Hematopoietic multipotent progenitor cell treated with erythropoietin and hydrocortisone succinate and interleukin-3 and kit ligand, for 4 days (in vitro differentiated cells): ENCODE measurements at places on chromosomes 6 and 20.

DNA sequence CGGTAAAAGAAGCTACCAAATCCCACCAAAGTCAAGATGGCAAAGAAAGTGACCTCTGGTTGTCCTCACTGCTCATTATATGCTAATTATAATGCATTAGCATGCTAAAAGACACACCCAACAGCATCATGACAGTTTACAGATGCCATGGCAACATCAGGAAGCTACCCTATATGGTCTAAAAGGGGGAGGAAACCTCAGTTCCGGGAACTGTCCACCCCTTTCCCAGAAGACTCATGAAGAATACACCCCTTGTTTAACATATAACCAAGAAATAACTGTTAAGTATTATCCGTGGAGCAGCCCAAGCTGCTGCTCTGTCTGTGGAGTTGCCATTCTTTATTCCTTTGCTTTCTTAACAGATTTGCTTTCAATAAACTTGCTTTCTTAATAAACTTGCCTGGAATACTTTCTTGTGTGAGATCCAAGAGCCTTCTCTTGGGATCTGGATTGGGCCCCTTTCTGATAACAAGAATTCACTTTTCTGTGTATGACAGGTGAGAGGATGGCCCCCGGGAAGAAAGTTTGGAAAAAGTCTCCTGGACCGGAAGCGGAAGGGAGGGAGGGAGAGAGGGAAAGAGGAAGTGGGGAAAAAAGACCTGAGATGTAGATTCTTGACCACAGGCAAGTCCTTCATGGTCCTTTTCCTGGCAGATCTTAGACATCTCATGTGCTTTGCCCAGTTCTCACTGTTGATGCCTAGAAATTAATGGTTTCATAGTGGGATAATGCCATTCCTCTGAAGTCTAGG is 146.7 kb upstream of the ID4 start:
- DNase-seq: no peak

DNA sequence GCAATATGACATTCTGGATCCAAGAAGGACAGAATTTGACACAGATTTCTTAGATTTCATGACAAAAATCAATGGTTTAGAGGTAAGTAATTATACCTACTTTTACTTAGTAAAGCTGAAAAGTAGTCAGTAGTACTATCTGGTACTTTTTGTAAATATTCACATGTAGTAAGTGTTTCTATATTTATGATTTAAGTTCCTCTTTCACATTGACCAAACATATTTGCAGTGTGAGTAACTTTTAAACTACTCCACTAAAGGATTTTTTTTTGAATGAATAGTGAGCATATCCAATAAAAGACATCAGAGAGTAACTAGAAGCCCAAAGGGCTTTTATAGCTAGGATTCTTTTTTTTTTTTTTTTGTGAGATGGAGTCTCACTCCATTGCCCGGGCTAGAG is 60.8 kb downstream of the DNAH8 start:
- DNase-seq: no peak

DNA sequence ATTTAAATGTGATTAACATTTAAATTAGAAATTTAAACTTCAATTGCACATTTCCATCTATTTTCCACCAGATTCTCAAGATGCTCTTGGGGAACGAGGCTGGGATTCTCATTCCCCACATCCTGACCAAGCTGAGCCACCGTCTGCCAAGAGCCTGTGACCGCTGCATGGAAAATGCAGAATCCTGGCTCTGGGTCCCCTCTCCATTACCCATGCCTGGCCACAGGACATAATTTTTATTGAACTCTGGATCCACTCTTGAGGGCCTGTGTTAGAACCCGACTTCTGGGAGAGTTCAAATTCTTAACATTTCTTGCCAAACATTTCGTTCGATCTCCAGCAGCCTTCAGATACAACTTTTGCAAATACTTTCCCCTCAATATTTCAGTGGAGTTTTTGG is 201.6 kb upstream of the SNX9 start:
- DNase-seq: no peak

DNA sequence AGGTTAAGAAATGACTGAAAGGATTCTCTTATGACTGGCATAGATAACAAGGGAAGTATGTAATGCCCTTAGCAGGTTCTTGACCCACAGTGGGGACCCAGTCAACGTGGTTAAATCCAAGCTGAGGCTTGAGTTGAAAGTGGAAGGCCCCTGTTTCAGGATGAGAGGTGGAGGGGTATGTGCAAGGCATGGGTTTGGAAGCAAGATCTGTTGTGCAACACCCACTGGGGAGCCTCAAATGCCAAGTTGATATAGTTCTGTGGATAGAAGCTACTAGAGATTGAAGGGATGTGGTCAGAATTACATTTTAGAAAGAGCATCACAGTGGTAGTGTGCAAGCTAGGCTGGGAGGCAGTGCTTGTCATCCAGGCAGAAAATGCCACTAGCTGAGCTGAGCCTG is 5.1 kb downstream of the PABPC1L start:
- DNase-seq: no peak

DNA sequence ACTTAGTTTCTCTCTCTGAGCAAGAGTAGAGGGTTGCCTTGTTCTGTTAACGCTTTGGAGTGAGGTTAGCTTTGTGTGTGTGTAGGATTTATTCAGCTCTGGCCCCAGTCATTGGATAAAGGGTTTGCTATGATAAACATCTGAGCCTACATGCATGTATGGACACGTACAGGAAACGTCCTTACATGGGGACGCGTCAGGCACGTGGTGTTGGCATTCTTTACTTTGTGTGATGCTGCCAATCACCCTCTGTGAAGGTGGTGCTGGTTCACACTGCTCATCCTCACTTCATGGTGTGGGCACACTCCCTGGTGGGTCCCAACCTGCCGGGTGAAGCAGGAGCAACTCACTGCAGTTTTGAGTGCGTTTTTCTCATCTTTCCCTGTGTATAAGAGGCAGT is 53.4 kb upstream of the CD93 start:
- no peak for DNase-seq

- no peak for DNase-seq
Observed at GRCh38 chr20:1185316-1185741, 548 bp upstream of the TMEM74B start.

DNA sequence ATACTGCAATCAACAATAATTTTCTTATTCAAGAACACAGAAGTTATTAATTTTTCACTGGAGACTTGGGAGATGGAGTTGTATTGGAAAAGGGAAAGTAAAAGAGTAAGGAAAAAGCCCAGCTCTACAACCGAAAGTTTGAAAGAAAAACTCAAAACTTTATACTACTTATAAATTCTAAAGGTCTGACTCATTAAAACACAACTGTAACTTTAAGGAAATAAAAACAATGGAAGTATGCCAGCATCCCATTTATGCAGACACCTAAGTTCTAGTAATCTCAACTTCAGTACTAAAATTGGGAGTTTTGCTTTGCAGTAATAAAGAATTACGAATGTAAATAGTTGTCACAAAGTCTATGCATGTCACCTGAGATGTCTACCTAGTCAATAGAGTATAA is 80.6 kb downstream of the IRAK1BP1 start:
- no peak for DNase-seq

GRCh38 chr6:160112628-160113299 is 8.9 kb upstream of the SLC22A1 start:
- no peak for DNase-seq

- no peak for DNase-seq
Observed at GRCh38 chr6:75503291-75503690, 9.7 kb upstream of the FILIP1 start.

GRCh38 chr6:158284876-158285655 is 27.2 kb upstream of the TULP4 start:
- DNase-seq: no peak

- peak; percentile 56 for DNase-seq
Observed at GRCh38 chr6:118864341-118865099, 29.4 kb upstream of the ASF1A start.

GRCh38 chr20:23150304-23151007 is 64.3 kb upstream of the CD93 start:
- no peak for DNase-seq

- no peak for DNase-seq
Observed at GRCh38 chr6:1678201-1678600, 68.5 kb downstream of the FOXC1 start.

DNA sequence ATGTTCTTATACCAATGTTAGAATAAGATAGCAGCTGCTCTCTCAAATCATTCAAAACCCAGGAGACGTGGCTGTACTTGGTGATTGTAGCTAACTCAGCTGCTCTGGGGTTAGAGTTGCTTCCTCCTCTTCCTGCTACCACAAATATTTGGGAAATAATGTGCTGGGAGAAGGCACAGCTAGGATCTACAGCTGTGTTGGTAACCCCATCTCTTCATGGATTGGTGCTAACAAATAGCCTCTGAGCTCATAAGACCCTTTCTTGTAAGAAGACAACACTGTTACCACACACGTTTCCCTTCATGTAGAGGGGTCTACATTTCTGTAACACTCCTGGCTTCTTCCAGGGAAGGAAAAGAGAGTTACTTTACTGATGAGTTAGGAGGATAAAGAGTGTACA is 911.0 kb upstream of the CITED2 start:
- peak; percentile 2 for DNase-seq

DNA sequence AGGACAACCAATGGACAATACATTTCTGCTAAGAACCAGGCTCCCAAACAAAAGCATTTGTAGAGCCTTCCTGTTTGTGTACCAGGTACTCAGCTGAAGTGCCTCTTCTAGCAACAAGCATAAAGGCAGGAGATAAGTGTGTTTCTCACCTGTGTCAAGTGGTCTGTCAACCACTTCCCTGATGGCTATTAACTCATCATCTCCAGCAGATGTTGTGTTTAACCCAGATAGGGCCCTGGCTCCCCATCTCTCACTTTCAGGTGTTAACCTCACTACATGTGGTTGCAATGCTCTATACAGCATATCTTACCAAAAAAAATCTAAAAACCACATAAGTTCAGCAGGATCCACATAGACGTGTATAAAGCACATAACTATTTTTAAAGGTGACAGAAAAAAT is 9.6 kb upstream of the IL17A start:
- no peak for DNase-seq

DNA sequence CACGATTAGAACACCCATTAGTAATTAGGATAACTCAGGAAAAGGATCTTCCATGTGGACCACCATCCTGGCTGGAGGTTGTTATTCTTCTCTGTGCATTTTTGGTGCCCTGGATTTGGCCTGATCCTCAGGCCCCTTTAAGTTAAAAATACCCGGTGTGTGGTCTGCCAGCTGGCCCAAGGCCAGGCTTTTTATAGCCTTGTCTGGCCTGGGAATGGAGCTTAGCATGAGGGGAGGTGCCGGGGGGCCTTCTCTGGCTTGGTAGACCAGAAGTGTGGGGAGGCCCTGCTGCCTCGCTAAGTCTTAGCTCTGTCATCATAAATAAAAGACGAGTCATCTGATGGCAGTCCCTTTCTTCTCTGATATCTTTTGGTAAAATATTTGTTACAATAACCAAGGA is 71.4 kb downstream of the ARID1B start:
- peak; percentile 77 for DNase-seq

GRCh38 chr6:9225441-9225871 is 790.1 kb upstream of the SLC35B3 start:
- DNase-seq: no peak

GRCh38 chr20:10633718-10634117 is 40.1 kb downstream of the JAG1 start:
- DNase-seq: no peak

- DNase-seq: no peak
Observed at GRCh38 chr20:15487030-15487429, 1086.2 kb downstream of the KIF16B start.

GRCh38 chr6:14085176-14085787 is 32.3 kb upstream of the CD83 start:
- no peak for DNase-seq

- no peak for DNase-seq
Observed at GRCh38 chr6:168160506-168161370, 81.7 kb upstream of the FRMD1 start.

GRCh38 chr6:116411284-116411623 is 40.5 kb downstream of the DSE start:
- DNase-seq: peak; percentile 16

DNA sequence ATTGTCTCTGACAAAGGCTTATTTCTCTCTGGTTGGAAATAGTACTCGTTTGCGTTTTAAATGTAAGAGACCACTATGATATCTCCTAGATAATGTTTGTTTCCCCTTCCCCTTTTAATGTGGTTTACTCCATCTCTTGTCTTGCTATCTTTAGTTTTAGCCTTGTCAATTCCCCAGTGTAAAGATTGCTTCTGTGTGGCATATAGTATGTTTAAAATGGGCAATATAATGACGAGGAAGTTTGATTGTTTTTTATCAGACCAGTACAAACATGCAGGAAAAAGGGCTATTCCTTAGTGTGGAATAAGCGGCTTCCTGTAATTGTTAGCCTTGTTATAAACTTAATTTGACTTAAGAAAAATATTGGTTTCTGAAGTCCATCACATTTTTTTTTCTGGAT is 3.1 kb downstream of the QKI start:
- DNase-seq: peak; percentile 40

GRCh38 chr20:40110311-40110831 is 578.7 kb downstream of the MAFB start:
- no peak for DNase-seq
